ENCODE measurements at places on chromosomes 6 and 20.

- DNase-seq = no peak
Observed at GRCh38 chr6:162964488-162965140, 236.8 kb downstream of the PACRG start.

- DNase-seq = no peak
Observed at GRCh38 chr6:109872968-109873545, 105.1 kb upstream of the GPR6 start.

- no peak for DNase-seq
Observed at GRCh38 chr6:139295901-139296300, 4.1 kb upstream of the TXLNB start.

DNA sequence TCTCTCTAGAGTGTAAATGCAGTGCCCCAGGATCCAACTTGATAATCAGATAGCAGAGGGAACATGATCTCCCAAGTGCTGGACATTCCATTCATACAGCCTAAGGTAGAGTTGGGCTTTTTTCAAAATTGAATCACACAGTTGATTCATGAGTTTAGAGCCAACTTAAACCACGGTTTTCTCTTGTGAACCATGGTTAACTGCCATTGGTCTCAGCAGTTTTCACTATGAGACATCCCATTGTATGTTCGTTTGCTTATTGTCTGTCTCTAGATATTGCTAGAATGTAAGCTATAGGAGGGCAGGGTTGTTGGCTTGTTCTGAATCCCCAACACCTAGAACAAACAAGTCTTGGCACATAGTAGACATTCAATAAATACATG, 37.2 kb upstream of the TAF8 start:
- DNase-seq = no peak

DNA sequence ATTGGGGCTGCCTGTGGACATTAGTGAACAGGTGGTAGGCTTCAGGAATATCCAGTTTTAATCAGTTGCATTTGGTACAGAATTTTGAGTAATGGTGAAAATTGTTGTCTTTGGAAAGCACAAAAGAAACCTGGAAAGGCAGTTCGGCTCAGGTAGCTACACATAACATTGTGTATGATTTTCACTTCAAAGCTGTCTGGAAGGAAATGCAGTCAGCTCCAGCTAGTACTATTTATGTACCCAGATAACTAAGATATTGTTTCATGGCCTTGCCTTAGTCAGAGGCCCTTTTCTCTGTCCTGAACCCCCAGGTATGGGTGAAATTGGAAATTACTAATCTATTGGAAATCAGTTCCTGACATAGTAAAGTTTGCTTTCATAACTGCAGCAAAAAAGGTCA, 195.6 kb upstream of the UST start:
- DNase-seq = no peak

- no peak for DNase-seq
Observed at GRCh38 chr20:57244221-57244585, 22.2 kb downstream of the BMP7 start.

DNA sequence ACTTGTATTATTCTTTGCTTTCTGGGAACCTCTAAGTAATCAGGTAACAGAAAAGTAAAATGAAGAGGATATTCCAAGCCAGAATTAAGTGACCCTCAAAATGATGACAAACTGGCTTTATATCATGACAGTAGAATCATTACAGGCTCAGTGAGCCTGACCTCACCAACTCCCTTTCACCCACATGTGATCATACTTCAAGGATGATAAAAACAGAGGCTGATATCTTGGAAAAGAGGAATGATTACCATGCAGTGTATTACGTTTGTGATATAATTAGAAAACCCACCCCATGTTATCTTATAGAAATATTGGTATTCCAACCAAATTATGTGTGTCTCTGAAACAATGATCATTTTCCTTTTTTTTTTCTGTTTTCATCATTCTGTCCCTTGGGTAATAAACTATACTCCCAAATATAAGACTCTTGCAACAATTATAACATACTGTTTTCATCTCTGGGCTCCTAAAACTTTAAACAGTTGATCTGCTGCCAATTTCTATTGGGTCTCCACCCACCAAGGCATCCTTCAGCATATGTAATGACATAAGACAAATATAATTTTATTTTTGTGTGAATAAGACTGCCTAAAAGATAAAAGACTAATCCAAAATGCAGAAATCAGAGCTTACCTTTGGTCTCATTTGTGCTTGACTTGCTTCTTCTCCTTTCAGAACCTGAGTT, 115.7 kb downstream of the DST start:
- no peak for DNase-seq

GRCh38 chr6:14017626-14018475, 93.1 kb downstream of the RNF182 start:
- no peak for DNase-seq

GRCh38 chr6:7100072-7100752, 7.5 kb upstream of the RREB1 start:
- DNase-seq = no peak

DNA sequence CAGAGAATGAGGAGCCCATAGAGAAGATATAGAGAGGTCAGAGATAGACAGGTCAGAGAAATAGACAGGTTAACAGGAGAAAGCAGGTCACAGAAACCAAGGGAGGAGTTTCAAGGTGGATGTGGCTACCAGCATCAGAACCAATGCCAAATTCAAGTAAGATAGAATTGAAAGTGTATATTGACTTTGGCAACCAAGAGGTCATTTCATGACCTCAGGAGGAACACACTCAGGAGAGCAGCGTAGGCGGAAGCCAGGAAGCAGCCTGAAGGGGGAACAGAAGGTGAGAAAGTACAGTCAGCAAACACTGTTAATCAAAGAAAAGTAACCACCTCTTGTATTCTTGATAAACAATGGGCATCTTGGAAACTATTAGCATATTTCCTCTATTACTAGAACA, 33.9 kb upstream of the ALDH8A1 start:
- no peak for DNase-seq

DNA sequence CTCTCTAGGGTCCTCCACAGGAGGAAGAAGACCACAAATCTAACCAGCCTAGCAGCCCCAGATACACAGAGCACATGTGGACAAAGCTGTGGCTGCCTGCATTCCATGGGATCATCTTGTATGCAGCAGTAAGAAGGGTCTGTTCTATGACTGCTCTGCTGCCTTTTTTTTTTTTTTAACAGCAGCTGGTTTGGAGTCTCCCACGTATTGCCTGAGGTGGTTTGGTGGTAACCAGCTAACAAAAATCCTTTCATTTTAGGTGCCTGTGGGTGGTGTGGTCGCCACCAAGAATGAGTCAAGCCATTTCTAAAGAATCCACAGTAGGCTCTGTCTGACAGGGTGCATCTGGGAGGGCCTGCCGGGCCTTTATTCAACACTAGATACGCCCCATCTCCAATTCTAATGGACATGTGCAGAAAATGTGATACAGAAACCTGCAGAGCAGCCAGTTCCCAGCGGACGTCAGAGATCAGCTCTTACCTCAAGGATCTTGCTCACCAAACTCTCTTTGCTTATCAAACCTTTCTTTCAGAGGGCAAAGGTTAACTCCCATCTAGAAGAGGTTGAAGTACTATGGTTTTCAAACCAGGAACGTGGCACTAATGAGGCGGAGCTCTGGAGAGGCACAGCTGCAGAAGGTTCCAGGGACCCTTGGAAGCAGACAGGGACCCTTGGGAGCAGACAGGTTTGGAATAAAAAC, 32.0 kb downstream of the GNAS-AS1 start:
- no peak for DNase-seq

DNA sequence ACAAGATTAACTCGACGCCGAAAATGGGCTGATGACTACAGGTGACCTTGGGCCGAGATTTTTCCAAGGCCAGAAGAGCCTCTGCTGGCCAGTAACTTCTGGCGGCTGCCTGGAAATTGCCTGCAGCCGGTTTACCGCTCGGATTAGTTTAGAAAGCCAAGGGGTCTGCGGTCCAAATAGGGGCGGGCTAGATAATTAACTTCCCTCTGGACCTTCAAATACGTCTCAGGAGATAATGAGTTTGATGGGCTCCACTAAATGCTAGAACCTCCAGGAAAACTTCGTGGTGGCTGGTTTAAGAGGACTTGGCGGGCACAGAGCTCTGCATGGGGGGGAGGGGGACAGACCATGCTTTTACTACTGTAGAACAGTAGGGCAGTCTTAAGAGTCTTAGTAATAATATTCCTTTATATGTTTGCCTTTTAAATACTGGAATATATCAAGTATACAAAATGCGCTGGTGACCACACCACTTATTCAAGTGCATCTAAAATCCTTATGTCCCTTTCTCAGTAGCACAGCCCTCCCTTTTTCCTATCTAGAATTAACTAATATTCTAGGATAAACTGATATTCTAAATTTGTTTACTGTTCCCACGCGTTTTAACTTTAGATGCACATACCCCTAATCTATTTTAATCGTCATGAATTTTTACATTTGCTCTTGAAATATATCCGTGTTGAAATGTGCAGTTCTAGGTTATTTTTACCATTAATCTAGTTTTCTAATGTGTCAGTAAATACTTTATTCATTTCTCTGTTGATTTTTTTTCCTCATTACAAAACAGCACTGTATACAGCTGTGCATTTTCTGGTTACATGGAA, 107.5 kb upstream of the PRSS16 start:
- DNase-seq = no peak

DNA sequence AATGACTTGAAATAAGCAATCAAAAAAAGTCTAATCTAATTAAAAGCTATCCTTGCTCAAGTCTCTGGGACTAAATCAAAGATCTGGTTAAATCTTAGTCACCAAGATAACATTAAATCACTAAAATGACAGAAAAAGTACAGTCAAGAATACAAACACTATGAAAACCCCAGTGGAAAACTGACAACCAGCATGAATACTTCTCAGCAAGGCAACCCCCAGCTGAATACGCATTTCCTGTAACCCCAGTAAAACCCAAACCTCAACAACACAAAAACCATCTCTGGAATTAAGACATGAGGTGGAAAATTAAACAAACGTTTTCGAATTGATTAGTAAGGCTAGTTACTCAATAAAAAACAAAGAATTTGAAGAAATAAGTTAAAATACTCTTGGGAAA, 23.7 kb upstream of the ZC3H12D start:
- no peak for DNase-seq

DNA sequence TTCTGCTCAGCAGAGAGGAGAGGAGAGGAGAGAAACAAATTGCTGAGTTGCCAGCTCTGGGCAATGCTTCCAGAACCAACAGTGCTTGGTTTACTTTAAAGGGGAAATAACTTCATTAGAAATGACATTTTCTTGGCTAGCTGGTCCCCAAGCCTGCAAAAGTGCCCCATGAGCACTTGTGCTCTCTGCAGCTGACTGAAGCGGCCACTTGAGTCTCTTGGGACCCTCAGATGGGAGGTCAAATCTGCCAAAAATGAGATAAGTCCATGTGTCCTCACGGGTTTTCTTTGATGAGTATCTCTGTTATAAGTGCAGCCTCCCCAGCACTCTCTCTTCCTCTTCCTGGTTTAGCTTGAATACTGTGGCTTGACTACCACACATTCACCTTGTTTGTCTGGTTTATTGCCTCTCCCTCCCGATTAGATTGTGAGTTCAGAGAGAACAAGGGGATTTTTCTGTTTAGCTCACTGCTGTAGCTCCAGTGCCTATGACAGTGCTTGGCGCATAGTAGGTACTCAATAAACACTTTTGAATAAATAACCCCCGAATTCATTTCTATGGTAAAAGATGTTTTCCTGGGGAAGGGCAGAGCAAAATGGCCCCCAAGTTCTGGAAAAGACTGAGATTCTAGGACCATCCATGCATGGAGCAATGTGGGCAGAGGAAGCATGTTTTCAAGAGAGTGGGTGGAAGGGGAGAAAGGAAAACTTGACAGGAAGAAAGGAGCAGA, 7.0 kb upstream of the RIN2 start:
- no peak for DNase-seq

GRCh38 chr20:19419396-19419795, 207.0 kb downstream of the SLC24A3 start:
- DNase-seq = no peak

DNA sequence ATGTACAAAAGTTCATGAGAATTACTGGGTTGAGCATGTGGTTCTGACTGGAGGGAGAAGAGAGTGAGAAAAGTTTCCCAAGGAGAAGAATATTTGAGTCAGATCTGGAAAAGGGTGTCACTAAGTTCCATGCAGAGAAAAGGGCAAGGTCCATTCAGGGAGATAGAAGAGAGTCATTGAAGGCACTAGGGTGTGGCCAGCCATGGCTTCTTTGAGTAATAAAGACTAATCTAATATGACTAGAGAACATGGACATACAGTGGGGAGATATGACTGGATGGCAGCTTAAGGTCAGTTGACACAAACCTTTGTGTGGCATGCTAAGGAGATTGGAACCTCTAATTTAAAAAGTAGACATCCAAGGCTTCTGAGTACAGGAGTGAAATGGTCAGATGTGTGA, 10.7 kb upstream of the SLC17A4 start:
- no peak for DNase-seq

DNA sequence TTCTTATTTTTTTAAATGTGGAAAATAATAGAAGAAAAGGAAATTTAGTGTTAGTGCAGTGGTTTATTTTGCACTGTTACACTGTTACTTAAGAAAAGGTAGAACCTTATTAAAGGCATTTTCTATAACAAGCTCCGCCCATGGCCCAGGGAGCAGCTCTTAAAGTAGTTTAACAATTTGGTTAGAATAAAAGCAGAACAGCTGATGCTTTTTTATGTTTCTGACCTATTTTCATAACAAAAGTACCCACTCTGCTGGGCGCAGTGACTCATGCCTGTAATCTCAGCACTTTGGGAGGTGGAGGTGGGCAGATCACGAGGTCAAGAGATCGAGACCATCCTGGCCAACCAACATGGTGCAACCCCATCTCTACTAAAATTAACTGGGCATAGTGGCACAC, 32.6 kb downstream of the DSTN start:
- DNase-seq = no peak

DNA sequence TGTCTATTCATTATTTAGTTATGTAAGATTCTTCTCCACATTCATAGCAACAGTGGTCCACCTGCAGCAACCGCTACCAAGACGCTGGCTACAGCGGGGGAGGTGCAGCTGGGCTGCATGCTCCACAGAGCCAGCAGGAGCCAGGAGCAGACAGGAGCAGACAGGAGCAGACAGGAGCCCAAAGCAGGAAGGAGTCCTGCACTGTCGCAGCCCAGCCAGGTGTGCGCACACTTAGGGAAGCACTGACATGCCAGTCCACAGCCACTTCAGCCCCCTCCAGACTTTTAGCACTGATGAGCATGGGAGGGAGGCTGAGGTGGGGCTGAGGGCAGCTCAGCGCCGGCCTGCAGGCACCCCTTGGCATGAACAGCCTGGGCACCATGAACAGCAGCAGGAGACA, 19.6 kb downstream of the KIF16B start:
- DNase-seq = no peak

- DNase-seq = no peak
Observed at GRCh38 chr6:168415098-168415992, 25.6 kb upstream of the SMOC2 start.

GRCh38 chr20:1188347-1188746, 3.6 kb upstream of the TMEM74B start:
- no peak for DNase-seq

- no peak for DNase-seq
Observed at GRCh38 chr6:141152951-141153350, 979.8 kb upstream of the GJE1 start.
